NCI-H1930 (cell line): ENCODE measurements at places on chromosomes 16 and 17.

DNA sequence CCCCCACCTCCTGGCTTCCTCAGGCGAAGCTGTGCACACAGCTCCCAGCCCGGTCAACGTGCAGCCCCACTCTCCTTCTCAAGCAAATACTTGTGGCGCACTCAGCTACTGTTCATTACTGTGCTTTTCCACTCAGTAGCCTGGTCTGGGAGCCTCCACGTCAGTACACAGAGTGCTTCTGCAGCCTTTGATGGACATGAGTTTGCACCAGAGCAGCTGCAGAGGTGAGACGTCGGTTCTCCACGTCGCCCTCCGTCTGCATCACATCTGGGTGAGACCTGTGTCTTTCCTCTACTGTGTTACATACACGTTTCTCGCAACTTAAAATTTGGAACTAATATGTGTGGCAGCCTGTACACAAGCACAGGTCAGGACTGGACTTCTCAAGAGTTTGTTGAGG lies 334.3 kb downstream of the C16orf95 start:
- no peak for DNase-seq

DNA sequence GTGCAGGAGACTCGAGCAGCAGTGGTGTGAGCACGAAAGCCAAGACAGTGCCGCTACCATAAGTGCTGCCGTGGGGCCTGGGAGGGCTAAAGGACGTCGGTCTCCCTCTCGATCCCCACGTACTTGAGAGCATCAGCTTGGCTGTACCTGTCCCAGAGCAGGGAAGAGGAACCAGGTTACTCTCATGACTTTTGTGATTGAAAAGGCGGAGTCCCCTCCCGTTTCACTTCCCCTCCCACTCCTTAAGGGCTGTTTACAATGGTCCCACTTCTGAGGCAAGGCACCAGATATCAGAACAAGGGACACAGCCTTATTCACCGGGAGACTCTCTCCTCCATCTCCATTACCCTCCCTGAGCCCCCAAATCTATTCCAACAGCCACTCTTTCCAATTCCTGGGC lies 20.1 kb downstream of the CNTNAP1 start:
- no peak for DNase-seq

DNA sequence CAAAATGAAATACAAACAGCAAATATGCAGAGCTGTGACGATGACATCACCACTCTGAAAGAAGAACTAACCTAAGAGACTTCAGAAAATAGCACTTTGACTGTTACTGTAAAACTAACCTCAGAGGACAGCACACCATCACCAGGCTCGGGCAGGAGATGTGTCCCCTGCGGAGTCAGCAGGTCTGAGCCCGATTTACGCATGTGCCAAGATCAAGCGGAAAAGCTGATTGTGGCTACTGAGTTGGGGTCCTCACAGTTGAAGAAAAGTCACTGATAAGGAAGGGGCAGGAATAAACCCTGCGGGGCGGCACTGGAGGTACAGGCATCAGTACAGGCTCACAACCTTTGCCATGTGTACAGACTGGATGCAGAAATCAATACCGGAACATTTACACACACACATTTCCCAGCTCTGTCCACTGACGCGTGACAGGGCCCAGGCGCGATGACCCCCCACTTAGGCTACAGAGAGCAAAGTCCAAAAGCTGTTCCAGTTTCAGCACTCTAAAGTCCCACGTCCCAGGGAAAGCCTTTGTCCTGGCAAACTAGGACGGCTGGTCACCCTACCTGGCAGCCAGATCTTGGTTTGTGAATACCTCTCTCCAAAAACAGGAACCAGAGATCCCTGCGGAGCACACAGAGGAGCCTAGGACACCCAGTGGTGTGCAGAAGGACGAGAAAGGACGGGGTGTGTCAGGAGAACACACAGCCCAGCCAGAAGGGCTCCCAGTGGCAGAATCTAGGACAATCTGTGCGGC lies 21.5 kb downstream of the TRAP1 start:
- DNase-seq = no peak

- DNase-seq = no peak
These were observed 112.6 kb downstream of the SHISA6 start for GRCh38 chr17:11353601-11354000.

- no peak for DNase-seq
These were observed 2.5 kb upstream of the CORO6 start for GRCh38 chr17:29625037-29625750.

DNA sequence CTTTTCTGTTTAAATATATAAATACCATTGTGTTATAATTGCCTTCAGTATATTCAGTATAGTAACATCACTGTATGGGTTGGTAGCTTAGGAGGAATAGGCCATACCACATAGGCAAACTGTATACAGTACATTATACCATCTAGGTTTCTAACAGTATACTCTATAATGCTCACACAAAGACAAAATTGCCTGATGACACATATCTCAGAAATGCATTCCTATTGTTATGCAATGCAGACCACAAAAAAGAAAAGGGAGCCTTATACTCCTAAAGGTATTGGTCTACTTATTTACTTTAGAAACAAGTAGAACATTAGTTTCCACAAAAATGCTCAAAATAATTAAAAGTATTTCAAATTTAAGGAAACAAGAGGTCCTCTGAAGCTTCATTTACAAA lies 47.9 kb downstream of the SETD6 start:
- DNase-seq = no peak

- no peak for DNase-seq
These were observed 1.6 kb downstream of the TMEM114 start for GRCh38 chr16:8588682-8589056.

GRCh38 chr17:32518646-32519227 lies 31.9 kb downstream of the CDK5R1 start:
- DNase-seq = no peak

GRCh38 chr17:75147878-75148546 lies 6.3 kb downstream of the JPT1 start:
- DNase-seq = no peak

DNA sequence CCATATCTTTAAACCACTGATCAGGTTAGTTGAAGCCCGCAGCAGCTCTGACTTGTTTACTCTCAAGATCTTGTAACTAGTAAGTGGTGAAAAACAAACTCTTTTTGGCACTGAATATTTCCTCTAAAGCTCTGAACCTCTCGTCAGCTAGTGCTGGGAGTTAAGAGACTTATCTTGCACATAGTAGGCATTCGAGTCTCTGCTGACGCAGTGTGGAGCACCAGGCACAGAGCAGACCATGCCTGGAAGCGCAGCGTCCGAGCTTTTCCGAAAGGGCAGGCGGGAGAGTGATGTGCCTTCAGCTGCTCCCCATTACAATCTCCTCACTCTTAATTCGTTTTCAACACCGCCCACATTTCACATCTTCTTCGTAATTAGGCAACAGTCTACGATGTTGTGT lies 63.0 kb downstream of the SMG6 start:
- DNase-seq = no peak

DNA sequence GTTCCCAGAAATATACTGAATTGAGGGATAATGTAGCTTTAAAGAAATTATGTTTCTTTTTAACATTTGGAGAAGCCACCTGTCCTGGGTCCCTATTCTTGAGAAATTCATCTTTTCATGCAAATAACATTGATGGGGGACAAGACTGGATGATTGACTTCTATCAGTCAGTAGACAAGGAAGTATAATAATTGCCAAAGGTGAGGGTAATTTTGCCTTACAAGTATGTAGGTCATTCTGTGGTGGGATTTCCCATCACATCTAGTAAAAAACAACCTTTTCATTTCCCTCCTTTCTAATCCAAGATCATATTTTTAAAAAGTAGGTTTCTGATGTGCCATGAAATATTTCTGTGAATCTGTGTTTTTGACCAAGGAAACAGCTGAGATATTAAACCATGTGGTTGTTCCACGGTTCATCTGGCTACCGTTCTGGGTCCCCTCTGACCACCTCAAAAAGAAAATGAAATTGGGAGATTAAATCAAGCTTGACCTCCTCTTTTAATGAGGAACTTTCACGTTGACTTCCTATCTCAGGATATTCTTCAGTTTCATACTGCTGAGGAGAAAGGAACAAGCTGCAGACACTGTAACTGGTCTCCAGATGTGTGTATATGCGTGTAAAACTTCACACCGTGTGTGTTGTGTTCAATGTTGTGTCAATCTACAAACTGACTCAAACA lies 138.6 kb downstream of the MAP2K6 start:
- DNase-seq = no peak

DNA sequence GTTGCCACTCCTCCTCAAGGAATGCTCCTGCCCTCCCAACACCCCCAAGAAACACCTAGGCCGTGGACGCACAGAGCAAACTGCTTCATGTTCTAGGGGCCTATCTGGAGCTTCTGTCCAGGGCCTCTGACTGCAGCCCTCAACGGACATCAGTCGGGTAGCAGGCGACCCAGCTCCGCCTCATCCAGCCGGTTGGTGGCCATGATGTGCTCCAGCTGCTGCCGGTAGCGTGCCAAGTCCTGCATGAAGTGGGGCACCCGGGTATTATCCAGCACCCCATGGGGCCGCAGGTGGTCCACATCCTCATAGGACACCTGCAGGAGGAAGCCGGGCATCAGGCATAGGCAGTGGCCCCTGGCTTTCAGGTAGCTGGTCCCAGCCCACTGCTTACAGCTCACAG lies 6.3 kb downstream of the NOL3 start:
- DNase-seq = no peak

DNA sequence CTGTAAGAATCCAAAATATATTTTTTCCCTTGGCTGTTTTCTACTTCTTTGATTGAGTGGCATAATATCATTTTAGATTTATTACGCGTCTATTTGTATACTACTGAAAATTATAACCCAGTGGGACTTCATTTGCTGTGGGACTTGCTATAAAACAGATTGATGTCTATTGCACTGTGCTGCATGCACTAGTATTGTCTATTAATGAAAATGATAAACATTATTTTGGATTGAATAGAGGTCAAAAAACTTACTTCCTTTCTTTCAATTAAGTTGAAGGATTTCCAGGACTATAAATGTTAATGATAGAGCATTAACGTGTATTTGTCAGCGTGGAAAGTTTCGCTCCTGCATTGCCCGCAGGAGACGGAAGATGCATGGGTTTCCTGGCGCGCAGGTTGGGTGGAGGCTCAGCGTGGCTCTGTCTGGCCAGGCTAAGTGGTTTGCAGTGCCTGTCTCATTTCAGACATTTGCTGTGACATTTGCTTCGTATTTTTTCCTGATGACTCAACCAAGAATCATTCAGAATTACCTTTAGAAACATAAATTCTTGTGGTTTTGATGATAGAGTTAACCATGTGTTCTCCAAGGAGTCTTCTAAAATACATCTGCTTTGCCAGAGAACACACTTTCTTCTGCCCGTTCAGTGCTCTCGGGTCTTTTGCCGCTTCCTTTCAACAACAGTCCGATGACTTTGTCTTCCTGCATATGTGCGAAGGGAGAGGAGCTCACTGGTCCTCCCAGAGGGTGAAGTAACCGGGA lies 216.7 kb downstream of the RPTOR start:
- DNase-seq = peak; percentile 74

- no peak for DNase-seq
These were observed at the start of gene MMD for GRCh38 chr17:55421179-55421934. MMD (minus strand) TSS chr17:55421835; CDS start chr17:55421695, 140 bp downstream.

DNA sequence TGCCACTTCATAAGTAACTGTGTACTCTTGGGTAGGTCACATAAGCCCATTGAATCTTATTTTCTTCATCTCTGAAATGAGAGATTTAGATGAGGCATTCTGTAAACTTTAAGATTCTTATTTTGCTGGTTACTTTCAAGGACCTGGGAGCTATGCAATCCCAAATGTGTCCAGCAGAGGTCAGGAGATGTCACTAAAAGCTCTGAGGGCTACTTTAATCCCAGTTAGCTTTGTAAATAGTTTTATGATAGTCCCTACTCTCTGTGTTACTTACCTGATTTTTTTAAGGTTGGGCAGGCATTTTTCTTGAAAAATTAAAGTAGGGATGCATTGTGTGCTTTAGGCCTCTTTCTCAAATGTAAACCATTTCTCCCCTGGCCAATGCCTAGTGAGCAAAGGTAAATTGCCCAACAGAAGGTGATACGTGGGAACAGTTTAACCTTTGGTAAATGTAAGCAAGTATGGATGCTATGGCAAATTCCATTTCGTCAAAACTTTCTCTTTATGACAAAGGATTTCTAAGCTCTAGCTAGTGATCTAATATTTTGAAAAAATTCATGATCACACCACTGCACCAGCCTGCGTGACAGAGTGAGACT lies 57.1 kb upstream of the WSB1 start:
- DNase-seq = peak; percentile 4

DNA sequence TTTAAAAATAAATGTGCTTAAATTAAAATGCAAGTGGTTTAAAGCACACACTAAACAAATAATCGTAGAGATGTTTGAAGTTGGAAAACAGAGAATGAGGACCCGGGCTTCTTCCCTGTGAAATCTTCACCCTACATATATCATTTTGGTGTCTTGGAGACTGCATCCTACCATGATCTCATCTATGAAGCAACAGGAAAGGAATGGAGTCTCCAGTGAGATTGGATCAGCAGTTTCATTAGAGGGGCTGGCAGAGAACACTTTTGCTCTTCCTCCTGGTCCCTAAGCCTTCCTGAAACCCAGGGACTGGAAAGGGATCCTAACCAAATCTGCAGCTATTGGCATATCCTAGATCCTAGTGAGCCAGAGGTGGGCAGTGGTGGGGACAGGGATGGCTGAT lies 85.0 kb downstream of the GRIN2A start:
- DNase-seq = no peak

DNA sequence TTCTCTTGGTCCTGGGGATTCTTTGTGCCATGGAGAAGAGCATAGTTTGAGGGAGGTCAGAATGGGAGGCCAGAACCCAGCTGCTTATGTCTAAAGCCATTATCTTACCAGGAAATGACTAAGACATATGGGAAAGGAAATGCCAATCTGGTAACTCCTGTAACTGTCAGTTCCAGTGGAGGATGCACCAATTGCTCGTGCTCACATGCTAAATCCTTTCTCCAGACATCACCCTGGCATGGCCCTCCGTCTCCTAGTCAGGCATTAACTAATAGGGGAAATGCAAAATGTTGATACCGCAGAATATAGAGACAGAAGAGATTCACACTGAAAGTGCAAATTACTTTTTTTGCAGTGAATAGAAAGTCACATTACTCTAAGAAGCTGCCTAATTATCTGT lies 255.6 kb upstream of the HSBP1 start:
- no peak for DNase-seq

- DNase-seq = no peak
These were observed 88.7 kb downstream of the RPA1 start for GRCh38 chr17:1918346-1919162.

GRCh38 chr16:31073142-31073969 lies 684 bp downstream of the ZNF668 start:
- peak; percentile 80 for DNase-seq

GRCh38 chr16:51683882-51684281 lies 532.8 kb upstream of the SALL1 start:
- DNase-seq = no peak

DNA sequence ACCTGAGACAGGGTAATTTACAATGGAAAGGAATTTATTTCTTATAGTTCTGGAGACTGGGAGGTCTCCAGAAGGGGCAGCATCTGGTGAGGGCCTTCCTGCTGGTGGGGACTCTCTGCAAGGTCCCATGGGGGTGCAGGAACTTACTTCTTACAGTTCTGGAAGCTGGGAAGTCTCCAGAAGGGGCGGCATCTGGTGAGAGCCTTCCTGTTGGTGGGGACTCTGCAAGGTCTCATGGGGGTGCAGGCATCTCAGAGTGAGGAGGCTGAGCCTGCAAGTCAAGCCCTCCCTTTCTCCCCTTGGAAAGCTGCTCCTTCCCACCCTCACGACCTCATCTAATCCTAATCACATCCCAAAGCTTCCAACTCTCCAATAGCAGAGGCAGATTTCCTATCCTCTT lies 157.4 kb downstream of the FOXL1 start:
- no peak for DNase-seq

GRCh38 chr17:40287159-40287493 lies 553 bp upstream of the CDC6 start:
- no peak for DNase-seq

GRCh38 chr17:65529040-65529633 lies 32.3 kb downstream of the AXIN2 start:
- DNase-seq = no peak

- no peak for DNase-seq
These were observed 165.8 kb downstream of the CHD9 start for GRCh38 chr16:53220585-53220984.
